ENCODE measurements at places on chromosomes 2 and 18.

- no peak for DNase-seq
These were observed 190.0 kb downstream of the SEPTIN10 start for GRCh38 chr2:109423556-109424359.

DNA sequence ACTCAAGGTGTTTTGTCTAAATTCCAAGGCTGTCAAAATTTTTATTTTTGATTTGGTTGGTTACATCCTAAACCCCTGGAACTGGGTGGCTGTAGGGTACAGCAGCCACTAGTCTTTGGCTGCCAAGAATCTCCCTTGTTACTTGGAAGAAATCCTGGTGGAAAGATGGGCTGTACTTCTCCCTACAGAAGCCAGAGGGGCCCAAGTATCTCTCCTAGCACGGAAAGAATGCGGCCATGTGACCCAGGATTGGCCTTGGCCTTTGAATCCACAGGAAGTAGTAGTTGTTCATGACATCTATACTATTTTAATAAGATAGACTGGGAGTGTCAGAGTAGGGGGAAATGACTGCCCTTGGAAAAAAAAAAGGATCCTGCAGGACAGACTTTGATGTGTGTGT lies 54.4 kb upstream of the MYO3B start:
- DNase-seq: no peak

GRCh38 chr2:171531291-171531690 lies 9.0 kb downstream of the CYBRD1 start:
- no peak for DNase-seq

DNA sequence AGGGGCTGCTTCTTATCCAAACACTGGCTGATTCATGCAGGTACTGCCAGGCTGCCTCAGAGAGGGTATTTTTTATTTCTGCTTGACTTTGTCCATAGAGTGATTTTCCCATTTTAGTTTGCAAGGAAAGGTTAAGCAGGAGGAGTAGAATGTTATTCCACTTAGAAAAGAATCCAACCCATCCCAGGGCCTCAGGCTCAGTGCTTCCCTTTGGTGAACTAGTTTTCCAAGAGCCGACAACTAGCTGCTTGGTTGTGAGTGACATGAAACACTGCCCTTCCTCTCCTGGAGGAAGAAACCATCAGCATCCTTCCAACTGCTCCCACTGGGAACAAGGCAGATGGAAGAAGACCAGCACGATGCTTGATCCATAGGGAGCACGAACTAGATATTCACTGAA lies 58.5 kb downstream of the BCL2 start:
- no peak for DNase-seq

DNA sequence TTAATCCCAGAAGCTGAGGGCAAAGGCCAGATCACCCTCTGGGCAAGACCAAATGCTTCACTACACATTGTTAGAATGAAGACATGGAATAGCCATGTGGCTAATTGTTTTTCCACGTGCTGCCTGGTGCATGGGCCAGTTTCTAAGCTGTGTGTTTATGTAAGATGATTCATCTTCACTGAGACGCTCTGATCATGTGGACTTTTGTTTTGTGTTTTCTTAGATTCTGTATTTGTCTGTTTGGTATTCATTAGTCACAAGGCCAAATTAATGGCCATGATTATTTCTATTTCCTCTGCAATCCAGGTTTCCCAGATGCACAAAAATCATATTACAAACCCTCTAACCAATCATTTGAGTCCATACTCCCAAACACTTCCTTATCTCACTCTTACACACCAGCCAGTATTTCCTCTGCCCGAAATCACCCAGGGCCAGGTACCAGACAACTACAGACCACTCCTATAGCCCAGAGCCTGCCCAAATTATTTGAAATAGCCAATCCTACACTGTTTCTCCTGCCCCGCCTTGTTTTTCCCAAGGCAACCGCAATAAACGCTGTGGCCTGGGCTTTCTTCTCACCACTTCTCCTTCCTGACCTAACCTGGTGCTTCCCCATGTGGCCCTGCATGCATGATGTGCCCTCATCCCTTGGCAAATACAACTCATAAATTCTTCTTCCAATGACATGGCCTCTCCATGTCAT lies 94.2 kb upstream of the SP3 start:
- peak; percentile 59 for DNase-seq

DNA sequence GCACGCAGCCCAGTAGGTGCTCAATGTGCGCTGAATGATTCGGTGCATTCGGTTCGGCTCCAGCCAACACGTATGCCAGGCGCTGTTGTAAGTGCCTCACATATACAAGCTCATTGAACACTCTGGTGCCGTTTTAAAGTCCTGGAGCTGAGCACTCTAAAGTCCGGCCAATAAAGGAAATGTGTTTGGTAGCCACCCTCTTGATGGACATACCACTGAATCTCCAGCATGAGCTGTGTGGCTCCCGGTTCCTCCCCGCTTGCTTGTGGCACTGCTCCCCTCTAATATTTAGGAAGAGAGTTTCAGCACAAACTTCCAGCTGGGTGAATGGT lies 112.1 kb downstream of the MCFD2 start:
- DNase-seq: no peak

All from GM04504 (cell line).